Fibroblast of the aortic adventitia (primary cell): ENCODE measurements at places on chromosomes 1 and 21. TPM values are rescaled to one million over a fixed set of nuclear protein-coding genes. Genes with fewer than 3 reads are reported as not detected.

The CELA3A gene
- total RNA-seq: not detected in 2 replicates

The RIPK4 gene
- 0.45 TPM in 1 of 2 replicates, not detected in the other for total RNA-seq

The MYOM3 gene
- under 0.01 TPM in 1 of 2 replicates, not detected in the other for total RNA-seq

The NBPF10 gene
- total RNA-seq: 1.1 and 3.7 TPM in 2 replicates

The OR2T2 gene
- not detected in 2 replicates for total RNA-seq

The BCL2L15 gene
- total RNA-seq: 0.18 TPM in 1 of 2 replicates, not detected in the other

The S100A14 gene
- total RNA-seq: 0.18 TPM in 1 of 2 replicates, not detected in the other

The NES gene
- total RNA-seq: 44.5 and 83.0 TPM in 2 replicates

The FAM167B gene
- 1.4 and 2.1 TPM in 2 replicates for total RNA-seq

The PPFIA4 gene
- 1.3 and 10.0 TPM in 2 replicates for total RNA-seq

The NFASC gene
- total RNA-seq: 22.0 and 25.9 TPM in 2 replicates

The PROX1 gene
- 0.36 TPM in 1 of 2 replicates, not detected in the other for total RNA-seq

The SLC35D1 gene
- 8.7 and 12.6 TPM in 2 replicates for total RNA-seq

The SMPDL3B gene
- 0.09 TPM in 1 of 2 replicates, not detected in the other for total RNA-seq
